COR-L47 (cell line): ENCODE measurements at places on chromosomes 7 and 10.

- no peak for DNase-seq
Measured at GRCh38 chr7:29459589-29459988, 104.0 kb upstream of the PRR15 start.

DNA sequence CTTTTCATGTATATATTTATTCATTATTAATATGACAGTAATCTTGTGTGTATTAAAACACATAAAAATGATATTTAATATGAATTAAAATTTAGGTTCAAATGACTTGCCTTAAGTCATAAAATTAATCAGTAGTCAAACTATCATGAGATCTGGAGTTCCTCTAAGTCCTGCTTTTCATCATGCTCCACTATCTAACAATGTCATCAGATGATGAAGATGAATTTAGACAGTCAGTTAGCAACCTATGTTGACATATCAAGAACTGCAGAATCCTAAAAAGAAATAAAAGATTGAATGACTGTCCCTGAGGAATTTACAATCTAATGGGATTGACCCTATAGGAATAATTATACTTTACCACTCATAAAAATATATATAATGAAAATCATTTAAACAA, 7.1 kb downstream of the CABCOCO1 start:
- no peak for DNase-seq

DNA sequence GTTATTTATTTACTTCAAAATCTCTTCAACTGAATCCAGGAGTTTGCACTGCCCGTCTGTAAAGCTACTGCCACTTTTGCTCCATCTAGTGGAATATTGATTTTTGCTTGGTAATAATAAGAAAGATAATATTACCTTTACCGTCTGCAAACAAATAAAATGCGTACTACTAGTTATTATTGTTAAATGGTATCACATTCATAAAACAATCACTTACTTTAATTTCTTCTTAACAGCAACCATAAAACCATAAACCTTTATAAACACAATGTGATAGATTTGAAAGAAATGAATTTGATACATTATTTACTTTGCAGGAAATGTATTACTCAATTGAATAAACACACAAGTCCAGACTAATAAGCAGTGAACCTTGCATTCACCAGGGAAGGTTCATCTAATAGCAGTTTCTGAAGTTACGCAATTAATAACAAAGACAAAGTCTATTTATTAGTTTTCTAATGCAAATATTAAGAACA, 6.4 kb downstream of the AGMO start:
- DNase-seq: peak; percentile 31

- DNase-seq: no peak
Measured at GRCh38 chr7:13454916-13455592, 534.4 kb downstream of the ETV1 start.

- no peak for DNase-seq
Measured at GRCh38 chr10:5565671-5566581, 41.2 kb downstream of the CALML3 start.

DNA sequence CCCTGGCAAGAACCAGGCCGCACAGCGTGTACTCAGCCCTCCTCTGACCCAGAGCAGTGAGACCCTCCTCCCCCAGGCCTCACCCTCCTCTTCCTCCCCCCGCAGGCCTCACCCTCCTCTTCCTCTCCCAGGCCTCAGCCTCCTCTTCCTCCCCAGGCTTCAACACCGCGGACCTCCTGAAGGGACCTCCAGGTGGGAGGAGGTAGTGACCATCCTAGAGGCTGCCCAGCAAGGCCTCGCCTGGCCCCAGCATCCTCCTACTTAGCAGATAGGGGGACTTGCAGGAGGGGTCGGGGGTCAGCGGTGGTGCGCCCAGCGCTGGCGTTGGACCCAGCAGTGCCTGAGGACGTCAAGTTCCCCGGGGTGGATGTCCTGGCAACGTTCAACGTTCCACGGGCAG, 270.8 kb downstream of the ELFN1 start:
- DNase-seq: no peak

DNA sequence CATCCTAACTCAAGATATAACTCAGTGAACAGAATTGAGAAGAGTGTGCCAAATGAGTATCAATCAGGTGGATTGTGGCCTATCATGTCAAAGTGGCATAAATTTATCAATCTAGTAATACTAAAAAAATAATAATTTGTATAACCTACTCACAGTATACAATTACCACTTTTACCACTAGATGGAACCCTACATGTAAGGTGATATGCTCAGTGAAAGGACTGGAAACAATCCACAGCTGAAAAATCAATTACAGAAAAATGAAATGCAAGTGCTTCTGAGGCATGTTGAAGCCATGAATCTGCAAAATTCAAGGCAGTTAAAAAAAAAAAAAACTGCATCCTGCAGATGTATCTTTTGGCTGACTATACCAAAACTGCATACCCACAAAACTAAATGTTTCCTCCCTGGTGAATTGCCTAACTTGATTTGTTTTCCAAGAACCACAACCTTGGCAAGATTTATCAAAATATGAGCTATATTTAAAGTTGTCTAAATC, 13.9 kb downstream of the ARHGAP19 start:
- peak; percentile 33 for DNase-seq

DNA sequence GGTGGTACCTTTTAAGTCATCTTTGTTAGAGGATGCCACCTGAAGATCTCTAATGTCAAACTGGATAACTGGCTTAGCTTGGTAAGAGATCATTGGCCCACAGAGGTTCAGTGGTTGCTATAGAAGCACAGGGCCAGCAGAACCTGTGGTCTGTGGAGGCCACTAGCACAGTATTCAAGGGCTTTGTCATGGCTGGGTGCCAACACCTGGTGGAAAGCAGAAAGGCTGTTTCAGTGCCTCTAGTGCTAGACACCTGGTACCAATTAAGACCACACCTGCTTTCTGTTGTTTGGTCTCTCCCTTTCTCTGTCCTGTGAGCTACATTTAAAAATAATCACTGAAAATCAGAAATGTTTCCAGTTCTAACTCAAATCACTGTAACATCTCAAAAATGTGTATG, 10.0 kb upstream of the PCGF5 start:
- DNase-seq: peak; percentile 92

DNA sequence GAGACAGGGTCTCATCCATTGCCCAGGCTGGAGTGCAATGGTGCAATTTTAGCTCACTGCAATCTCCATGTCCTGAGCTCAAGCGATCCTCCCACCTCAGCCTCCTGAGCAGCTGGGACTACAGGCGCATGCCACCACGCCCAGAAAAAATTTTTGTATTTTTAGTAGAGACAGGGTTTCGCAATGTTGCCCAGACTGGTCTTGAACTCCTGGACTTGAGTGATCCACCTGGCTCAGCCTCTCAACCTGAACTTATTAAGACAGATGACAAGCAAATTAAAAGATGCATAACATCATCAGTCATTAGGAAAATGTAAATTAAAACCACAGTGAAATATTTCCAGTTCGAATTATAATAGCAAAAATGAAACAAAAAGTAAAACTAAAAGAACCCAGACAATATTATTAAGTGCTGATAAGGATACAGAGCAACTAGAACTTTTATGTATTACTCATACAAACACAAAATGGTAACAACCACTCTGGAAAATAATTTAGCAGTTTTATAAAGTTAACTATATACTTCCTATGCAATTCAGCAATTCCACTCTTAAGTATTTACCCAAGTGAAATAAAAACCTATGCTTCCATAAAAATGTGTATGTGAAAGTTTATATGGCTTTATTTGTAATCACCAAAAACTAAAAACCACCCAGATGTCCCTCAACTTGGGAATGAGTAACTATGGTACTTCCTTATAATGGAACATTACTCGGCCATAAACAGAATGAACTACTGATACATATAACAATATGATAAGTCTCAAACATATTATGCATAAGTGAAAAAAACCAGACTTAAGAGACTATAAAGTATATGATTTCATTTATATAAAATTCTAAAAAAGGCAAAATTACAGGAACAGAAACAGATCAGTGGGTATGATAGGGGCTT, 15.3 kb downstream of the ZFAND4 start:
- DNase-seq: no peak

DNA sequence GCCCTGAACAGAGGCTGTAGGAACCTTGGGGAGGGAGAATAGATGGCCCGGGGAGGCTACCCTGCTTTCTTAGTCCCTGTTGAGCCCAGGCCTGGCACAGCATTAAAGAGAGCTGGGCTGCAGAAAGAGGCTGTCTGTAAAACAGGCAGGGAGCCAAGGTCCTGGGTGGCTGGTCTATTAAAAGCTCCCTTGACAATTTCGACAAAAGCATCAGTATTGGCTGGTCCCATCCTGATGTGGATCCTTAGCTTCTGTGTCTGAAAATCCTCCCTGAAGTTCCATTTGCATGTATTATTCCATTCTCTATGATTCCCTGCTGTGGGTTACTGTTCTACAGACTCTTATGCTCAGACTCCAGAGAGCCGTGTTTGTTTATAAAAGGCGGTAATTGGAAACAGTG, 158.5 kb downstream of the GALNT17 start:
- DNase-seq: no peak

- peak; percentile 81 for DNase-seq
Measured at GRCh38 chr7:2759736-2760097, 71.7 kb downstream of the AMZ1 start.

- no peak for DNase-seq
Measured at GRCh38 chr10:106913348-106913747, 251.2 kb downstream of the SORCS1 start.

DNA sequence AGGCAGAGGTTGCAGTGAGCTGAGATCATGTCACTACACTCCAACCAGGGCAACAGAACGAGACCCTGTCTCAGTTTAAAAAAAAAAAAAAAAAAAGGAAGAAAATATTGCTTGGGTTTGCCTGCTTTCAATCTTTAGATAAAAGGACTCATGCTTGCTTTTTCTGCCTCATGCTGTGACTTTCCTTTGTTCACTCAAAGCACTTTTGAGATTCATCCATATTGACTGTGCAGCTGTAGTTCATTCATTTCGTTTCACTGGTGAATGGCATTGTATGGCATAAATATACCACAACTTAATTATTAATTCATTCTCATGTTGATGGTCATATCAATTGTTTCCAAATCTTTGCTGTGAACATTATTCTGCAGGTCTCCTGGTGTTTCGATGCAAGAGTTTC, 97.6 kb upstream of the NFE2L3 start:
- DNase-seq: no peak

DNA sequence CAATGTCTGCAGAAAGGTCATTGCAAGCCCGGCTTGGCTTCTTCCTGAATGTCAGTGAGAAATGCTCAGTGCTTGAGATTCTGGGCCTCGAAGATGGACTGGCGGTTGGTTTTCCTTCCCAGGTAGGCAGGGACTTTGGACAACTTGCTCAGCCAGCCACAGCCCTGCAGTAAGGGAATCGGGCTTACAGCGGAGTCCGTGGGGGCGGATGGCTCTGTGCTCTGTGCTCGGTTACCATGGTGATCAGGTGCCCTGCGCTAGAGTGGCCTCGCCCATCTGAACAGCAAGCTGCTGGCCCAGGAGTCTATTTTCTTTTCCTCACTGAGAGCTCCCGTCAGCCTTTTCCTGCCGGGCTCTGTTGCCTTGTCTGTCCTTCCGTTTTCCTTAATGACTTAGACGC, 77.8 kb upstream of the SH2B2 start:
- DNase-seq: no peak

DNA sequence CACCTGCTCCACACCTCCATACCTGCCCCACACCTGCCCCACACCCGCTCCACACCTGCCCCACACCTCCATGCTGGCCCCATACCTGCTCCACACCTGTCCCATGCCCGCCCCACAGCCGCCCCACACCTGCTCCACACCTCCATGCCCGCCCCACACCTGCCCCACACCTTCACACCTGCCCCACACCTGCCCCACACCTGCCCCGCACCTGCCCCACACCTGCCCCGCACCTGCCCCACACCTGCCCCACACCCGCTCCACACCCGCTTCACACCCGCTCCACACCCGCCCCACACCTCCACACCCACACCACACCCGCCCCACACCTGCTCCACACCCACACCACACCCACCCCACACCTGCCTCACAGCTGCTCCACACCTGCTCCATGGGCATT, 53.0 kb downstream of the PARP12 start:
- no peak for DNase-seq

GRCh38 chr7:129675521-129675920, 64.0 kb downstream of the NRF1 start:
- DNase-seq: no peak

- DNase-seq: no peak
Measured at GRCh38 chr10:99329304-99329553, at the start of gene CNNM1. CNNM1 (plus strand) TSS chr10:99329356; CDS start chr10:99329388, 32 bp downstream.
